NCI-H187 treated with DMSO at 0.1 percent for 48 hours (cell line): ENCODE measurements at places on chromosomes 2 and 18.

GRCh38 chr2:238409341-238410199, 17.2 kb upstream of the ASB1 start:
- no peak for DNase-seq

GRCh38 chr18:77478646-77479442, 229.2 kb downstream of the GALR1 start:
- DNase-seq = no peak

- no peak for DNase-seq
Observed at GRCh38 chr2:85230679-85231467, 96.9 kb downstream of the TGOLN2 start.

- no peak for DNase-seq
Observed at GRCh38 chr2:232124309-232124708, 162.8 kb downstream of the DIS3L2 start.

- no peak for DNase-seq
Observed at GRCh38 chr2:215771241-215771640, 242.1 kb downstream of the MREG start.

GRCh38 chr2:71788186-71788525, 334.8 kb downstream of the DYSF start:
- no peak for DNase-seq

GRCh38 chr2:235749121-235749770, 255.4 kb downstream of the AGAP1 start:
- no peak for DNase-seq

GRCh38 chr2:59791004-59791618, 762.3 kb downstream of the BCL11A start:
- no peak for DNase-seq

DNA sequence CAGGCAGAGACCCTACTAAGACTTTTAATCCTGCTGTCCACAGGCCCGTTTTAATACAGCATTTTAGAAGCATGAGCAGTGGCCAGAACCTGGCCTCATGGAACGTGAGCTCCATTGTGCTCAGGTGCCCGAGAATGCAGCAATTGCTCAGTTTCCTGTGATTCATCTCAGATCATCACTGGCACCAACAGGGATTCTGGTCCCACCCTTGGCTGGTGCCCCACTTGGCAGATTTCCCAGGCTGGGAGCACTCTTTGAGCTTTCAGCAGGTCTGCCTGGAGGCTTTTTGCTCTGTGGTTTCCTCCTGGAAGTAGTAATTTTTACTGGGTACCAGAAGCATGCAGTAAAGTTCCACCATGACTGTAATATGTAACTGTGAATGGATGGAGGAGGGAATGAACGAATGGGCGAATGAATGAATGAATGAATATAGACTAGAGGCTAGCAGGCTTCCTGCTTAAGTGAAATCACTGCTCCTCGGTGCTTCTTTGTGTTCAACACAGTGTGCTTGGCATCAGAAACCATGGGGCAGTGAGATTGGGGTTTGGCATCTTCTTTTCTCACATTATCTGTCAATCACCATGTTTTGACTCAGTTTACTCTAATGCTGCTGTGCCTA, 312.9 kb downstream of the PRKCE start:
- DNase-seq = no peak

GRCh38 chr2:9380702-9381628, 42.4 kb downstream of the ITGB1BP1 start:
- no peak for DNase-seq

GRCh38 chr18:58097907-58098166, 53.8 kb downstream of the NEDD4L start:
- DNase-seq = no peak

DNA sequence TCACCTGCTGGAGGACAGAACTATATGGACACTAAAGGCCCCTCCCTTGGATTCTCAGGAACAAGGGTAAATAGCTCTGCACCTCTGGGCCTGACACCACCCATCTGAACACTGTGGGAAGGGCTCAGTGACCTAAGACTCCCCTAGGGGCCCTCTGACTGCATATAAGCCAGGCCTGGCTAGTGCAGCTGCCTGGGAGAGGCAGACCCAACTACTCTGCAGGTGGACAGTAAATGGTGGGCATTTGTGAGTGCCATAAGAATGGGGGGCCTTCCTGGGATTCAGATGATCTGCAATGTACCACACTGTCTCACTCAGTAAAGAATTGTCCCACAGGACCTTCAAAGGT, 11.2 kb upstream of the WIPF1 start:
- DNase-seq = no peak

- no peak for DNase-seq
Observed at GRCh38 chr2:51299370-51299769, 267.4 kb upstream of the NRXN1 start.

GRCh38 chr2:17536416-17536815, 4.1 kb upstream of the VSNL1 start:
- no peak for DNase-seq

DNA sequence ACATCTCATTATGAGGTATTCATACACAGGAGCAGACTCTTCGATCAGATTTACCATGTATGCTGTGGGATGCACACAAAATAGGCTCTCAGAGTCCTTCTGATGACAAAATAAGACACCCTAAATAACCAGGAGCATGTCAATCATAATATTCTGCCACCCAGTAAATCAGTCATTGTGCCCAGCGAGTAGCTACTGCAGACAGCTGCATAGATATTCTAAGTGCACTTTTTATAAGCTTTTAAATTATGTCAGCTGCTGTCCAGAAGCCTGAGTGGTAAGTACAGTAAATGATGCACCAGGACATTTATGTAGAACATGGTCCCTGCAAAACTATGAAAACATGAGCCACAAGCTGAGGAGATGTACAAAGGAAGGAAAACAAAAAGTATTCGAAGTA, 102.9 kb downstream of the CCDC141 start:
- no peak for DNase-seq

- no peak for DNase-seq
Observed at GRCh38 chr2:232761301-232761907, 15.0 kb downstream of the KCNJ13 start.

GRCh38 chr2:181566334-181567032, 90.4 kb downstream of the CERKL start:
- DNase-seq = no peak

DNA sequence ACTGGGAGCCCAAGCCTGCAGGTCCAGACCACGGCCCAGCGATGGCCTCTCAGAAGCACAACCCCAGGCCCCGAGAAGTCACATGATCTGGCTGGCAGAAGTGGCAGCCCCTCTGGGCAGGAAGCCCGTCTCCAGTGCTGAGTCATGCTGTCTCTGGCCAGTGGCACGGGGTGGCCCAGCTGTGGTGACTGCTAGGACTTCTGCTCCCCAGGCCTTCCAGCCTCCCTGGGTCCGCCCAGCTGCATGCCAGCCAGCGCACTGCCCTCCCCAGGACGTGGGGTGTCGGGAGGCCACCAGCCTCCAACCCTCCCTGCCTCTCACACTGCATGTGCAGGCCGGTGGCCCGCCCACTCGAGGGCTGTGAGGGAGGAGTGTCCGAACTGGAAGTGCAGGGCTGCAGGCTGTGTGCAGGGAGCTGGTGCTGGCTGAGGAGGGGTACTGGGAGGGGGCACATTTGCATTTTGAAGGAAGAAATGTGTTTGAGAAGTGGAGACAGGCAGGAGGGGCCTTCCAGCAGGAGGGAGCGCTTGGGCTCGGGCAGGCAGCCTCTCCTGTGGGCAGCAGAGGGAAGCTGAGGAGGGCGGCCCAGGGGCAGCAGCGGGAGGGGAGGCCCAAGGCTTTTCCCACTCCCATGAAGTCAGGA, 17.0 kb upstream of the HPCAL1 start:
- DNase-seq = no peak

DNA sequence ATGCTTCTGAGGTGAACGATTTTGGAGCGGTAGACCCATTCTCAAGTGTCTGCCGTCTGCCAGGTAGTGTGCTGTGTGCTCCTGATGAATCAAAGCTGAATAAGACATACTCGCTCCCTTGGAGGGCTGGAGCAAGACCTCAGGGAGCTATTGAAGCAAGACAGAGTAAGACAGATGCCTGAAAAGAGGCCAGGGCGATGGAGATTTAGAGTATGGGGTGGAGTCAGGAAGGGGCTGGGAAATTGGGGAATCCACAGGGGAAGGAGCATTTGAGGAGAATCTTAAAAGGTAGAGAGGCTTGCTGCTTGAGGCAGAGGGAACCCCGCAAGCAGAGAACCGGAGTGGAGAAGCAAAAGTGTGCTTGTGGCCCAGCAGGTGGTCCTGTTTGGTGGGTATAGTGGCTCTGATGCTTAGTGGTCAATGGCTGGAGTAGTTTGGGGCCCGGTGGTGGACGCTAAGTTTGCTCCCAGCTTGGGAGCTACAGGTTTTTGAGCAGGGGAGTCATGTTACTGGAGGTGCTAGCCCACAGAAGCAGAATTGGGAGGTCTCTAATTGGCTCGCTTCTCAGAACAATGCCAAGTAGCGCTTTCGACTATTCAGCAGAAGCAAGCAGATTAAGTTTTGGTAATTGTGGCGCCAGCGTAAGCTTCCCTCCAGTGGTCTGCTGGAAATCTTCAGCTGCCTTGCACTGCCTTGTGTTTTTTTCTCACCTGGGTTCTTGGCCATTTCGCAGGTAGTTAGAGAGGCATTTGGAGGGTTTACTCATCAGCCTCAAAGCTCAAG, 2.0 kb downstream of the CNNM4 start:
- DNase-seq = no peak

GRCh38 chr2:16272038-16272788, 331.9 kb downstream of the MYCN start:
- DNase-seq = no peak

- no peak for DNase-seq
Observed at GRCh38 chr18:46624127-46624526, 32.9 kb downstream of the LOXHD1 start.

- DNase-seq = no peak
Observed at GRCh38 chr2:240527153-240527750, 30.5 kb downstream of the ANKMY1 start.

DNA sequence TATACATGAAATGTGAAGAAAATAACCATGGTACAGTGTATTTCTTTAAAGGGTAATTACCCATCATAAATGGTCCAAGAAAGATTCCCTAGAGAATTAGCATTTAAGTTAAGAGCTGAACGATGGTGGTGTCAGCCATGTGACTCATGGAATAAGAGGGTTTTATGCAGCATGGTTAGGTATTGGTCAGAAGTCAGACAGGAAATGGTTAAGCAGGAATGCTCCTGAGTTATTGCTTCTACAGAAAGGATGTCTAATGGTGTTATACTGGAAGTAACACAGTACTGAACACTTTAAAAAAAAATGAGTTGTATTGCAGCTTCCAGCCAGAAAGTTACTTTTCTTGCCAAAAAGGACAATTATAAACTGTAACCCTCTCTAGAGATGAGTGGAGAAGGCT, 72.7 kb upstream of the UBE2E3 start:
- DNase-seq = no peak

- DNase-seq = no peak
Observed at GRCh38 chr2:41989501-41990180, 58.2 kb upstream of the PKDCC start.

DNA sequence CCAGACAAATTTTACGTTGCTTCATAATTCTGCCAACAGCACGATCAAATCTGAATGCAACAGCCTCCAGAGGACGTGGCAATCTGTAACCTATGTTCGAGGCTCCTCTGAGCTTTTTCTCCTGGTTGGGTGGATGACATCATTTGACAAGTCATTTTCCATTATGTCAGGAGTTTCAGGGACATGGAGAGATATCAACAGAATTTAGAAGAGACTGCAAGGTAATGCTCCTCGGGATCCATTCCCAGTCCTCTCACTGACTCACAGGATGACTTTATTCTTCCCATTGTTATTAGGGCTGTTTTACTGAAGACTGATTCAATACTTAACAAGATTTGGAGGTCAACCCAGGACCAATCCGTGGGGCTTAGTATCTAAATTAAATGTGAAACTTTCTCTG, 72.5 kb upstream of the RNF152 start:
- no peak for DNase-seq

DNA sequence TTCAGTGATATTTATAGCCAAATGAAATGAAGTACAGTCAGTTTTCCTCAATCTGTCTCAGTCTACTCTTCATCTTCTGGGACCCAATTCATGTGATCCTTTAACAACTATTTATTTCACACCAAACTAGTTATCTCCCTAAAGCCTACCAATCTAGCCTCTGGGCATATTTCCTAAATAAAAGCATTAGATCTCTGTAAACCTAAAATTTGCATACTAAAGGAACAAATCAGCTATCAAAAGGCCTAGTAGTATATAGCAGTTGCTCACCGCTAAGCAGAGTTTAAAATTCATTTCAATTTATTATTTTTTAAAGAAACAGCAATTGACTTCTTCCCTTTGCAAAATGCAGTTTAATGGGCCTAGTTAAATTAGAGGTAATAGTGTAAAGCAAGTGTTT, 280.2 kb downstream of the ZEB2 start:
- no peak for DNase-seq
